ENCODE measurements at places on chromosomes 11 and 22. TPM values are rescaled to one million over a fixed set of nuclear protein-coding genes. Genes with fewer than 3 reads are reported as not detected.

Gene AIFM3
- not detected for total RNA-seq

Gene ELFN2
- total RNA-seq: 0.57 TPM

Gene OR8A1
- not detected for total RNA-seq

Gene TPBGL
- 0.07 TPM for total RNA-seq

Gene MS4A6E
- not detected for total RNA-seq

GRCh38 chr22:40121461-40121860 is 56.3 kb upstream of the TNRC6B start:
- H3K27ac ChIP-seq: no peak overlapping the region
- H3K4me1 ChIP-seq: peaks cover 40% of the 10 kb centered on the region
- no peak overlapping the region for H3K4me3 ChIP-seq
- peaks cover 6% of the 10 kb centered on the region for H3K36me3 ChIP-seq

All from activated CD4-positive, alpha-beta memory T cell treated with anti-CD3 and anti-CD28 coated beads for 36 hours (primary cell).